RPMI7951 (cell line): ENCODE measurements at places on chromosomes 13 and 19. TPM values are rescaled to one million over a fixed set of nuclear protein-coding genes. Genes with fewer than 3 reads are reported as not detected.
A peak's percentile ranks its signal among the peaks of the same experiment; 100 is the strongest.

DNA sequence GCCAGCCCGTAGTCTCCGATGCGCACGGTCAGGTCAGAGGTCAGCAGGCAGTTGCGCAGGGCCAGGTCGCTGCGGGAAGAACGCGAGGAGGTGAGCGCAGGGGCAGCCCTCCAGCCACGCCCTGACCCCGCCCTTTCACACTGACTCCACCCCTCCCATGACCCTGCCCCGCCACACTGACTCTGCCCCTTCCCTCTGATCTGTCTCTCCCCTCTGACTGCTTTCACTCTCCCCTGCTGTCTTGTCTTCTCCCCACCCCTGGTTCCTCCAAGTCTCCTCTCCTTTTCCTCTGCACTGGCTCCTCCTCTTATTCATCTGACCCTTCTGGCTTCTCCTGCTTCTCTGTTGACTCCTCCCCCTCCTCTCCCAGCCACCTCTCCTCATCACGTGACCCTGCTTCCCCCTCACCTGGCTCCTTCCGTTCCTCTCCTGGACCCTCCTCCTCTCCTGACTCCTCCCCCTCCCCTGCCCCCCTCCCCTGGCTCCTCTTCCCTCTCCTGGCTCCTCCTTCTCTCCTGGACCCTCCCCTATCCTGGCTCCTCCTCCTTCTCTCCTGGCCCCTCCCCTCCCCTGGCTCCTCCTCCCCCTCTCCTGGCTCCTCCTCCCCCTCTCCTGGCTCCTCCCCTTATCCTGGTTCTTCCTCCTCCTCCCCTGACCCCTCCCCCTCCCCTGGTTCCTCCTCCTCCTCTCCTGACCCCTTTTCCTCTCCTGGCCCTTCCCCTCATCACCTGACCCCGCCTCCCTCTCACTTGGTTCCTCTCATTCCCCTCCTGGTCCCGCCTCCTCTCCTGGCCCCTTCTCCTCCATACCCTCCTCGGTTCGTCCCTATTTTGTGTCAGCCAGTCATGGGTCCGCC lies 9.9 kb downstream of the LMTK3 start:
- DNase-seq = no peak

DNA sequence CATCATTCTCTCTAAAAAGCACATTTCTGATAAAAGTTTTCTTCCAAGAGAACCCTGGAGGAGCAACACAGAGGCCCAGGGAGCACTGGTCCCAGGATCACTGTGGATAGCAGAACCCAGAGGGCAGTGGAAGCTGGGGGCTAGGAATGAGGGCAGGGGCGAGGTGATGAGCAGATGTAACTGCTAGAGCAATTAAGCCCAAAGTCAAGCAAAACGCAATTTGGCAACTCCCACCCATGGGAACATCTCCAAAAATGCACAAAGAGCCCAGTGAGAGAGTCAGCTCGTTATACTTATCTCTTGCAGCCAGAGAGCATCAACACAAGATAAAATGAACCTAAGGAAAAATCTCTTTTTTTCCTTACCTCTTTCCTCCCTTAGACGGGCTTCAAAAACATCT lies 284.2 kb downstream of the TBC1D4 start:
- peak; percentile 20 for DNase-seq

DNA sequence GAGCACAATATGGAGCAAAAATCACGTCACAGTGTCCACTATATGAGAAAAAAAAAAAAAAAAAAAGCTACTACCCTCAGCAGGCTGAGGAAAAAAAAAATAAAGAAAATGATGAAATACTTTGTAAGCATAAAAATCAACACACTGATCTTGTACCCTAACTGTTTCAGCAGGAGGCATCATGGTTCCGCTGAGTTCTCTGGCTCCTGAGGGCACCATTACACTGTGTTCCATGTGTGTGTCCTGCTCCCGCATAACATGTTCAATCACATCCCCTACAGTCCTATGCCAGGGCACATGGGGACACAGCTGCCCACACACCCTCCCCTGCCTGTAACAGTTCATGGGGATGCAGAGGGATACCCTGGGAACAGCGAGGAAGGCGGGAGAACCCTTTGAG lies 33.5 kb downstream of the DOCK9 start:
- DNase-seq = no peak

DNA sequence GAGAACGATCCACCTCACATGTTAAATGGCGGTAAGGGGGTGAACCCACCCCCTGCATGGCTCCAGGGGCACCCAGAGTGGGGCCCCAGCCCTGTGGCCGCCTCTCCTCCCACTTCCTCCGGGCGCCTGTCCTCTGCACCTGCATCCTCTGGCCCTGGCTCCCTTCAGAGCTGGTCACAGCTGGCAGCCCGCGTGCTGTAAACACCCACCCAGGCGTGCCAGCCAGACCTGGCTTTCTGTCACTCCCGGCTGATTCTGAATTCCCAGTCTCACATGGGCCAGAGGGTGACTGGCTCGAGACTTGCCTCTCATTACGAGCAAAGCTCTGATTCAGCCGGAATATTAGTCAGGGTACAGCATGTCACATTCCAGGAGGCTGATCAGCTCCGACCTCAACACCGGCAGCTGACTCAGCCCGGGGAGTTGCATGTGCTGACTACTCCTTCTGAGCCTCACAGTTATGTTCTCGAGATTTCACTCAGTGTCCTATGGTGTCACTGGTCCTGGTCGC lies 75.1 kb downstream of the GNG7 start:
- DNase-seq = peak; percentile 97

DNA sequence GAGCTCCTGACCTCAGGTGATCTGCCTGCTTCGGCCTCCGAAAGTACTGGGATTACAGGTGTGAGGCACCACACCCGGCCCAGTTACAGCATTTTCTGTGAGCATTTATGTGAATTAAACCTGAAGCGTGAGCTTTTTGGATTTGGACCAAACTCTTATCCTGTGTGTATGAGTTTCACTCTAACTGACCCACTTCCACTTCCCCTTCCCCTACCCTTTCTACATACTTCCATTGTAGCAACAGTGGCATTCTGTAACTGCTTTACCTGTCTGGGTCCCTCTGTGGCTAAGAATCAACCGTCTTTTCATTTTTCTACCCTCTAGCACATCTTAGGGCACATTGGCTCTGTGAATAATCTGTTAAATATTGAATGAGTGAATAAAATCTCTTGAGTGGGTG lies 16.2 kb downstream of the FRY start:
- no peak for DNase-seq

DNA sequence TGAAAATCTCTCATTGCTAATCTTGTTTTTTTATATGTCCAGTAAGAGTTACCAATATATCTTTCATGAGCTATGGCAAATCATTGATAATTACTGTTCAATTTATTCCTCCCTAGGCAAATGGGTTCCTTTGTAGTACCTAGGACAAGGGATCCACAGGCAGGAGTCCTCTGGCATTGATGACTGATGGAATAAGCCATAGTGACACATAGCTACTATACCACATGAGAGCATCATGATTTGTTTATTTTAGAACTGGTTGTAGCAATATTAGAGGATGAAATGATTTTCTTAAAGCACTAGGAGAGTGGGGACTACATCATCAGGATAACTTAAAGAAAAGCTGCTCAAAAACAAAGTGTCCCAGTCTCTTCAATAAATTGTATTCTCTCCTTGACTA lies 21.7 kb upstream of the MAB21L1 start:
- DNase-seq = no peak

GRCh38 chr19:33883859-33884519 lies 87.3 kb downstream of the KCTD15 start:
- DNase-seq = peak; percentile 60

- DNase-seq = no peak
Observed at GRCh38 chr13:107586216-107586615, 629.1 kb downstream of the LIG4 start.

DNA sequence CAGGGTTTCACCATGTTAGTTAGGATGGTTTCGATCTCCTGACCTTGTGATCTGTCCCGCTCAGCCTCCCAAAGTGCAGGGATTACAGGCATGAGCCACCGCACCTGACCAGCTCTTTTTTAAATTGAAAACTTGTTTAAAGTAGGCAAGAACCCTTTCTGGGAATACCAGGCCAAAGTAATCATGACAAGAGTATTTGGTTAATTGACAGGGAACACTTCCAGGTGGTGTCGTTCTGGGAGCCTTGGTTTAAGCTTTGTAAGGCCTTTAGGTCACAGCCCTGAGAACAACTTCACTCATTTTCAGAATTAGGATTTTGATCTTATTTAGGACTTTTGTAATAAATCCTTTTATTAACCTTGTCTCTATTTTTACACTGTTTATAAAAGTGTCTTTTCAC lies 115.2 kb downstream of the LMO7 start:
- no peak for DNase-seq

- DNase-seq = no peak
Observed at GRCh38 chr13:84662491-84662890, 780.2 kb upstream of the SLITRK1 start.

- DNase-seq = no peak
Observed at GRCh38 chr19:14097532-14098151, 7.1 kb upstream of the SAMD1 start.

GRCh38 chr13:106466691-106467426 lies 68.6 kb downstream of the EFNB2 start:
- peak; percentile 58 for DNase-seq

- DNase-seq = no peak
Observed at GRCh38 chr19:50557009-50557613, 11.1 kb downstream of the LRRC4B start.

- peak; percentile 80 for DNase-seq
Observed at GRCh38 chr13:45196622-45197021, 4.2 kb downstream of the KCTD4 start.

DNA sequence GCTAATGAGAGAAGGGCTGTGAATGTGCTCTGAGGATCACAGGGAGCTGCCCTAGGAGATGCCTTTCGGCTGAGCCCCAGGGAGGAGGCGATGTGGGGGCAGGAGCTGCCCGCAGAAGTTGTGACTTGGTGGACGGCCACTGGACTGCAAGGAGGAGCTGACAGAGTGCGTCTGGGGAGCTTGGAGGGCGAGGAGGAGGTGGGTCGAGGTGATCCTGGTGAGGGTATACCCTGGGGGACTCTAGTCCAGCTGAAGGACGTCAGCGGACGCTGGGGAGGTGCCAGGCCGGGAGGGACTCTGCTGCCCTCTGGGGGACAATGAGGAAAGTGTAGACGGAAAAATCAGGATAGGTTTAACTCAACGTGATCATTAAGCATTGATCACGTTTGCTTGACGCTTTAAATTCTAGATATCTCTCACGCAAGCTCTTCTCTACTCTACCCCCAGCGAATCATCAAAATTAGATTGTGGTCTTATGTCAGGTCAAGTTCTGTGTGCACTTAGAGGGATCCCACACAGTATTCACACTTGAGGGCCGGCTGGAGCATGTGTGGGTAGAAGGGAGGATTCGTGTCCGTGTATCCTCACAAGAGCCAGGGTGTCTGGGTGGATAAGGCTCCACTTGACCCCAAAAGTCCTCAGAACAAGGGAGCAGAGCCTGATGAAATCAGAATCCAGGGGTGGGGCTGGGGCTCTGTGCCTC lies 3.3 kb upstream of the CEACAM7 start:
- peak; percentile 4 for DNase-seq

GRCh38 chr13:112145551-112146360 lies 78.8 kb downstream of the SOX1 start:
- DNase-seq = no peak

GRCh38 chr13:23468811-23469210 lies 35.3 kb upstream of the SACS start:
- DNase-seq = peak; percentile 62

DNA sequence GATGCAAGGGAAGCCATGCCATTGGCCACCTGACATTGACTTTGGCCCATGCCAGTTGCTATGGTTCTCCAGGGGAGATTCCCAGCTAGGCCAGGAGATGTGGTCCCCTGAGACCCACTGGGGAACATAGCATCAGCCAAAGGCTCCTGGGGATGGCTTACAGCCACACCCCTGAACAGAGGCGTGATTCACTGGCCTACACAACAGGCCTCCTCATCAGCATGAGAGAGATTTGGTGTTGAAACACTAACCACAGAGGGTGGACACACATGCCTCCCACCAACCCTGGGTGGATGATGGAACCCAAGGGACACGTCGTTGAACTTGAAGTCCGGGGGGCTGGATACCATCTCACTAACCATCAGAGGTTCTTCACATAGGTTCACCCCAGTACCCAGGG lies 14.4 kb downstream of the IQCN start:
- DNase-seq = no peak

GRCh38 chr13:38417727-38418126 lies 68.1 kb downstream of the UFM1 start:
- DNase-seq = peak; percentile 29

GRCh38 chr13:24292481-24292880 lies 16.9 kb upstream of the C1QTNF9 start:
- DNase-seq = no peak

GRCh38 chr19:11749751-11750150 lies 11.0 kb upstream of the ZNF823 start:
- no peak for DNase-seq

DNA sequence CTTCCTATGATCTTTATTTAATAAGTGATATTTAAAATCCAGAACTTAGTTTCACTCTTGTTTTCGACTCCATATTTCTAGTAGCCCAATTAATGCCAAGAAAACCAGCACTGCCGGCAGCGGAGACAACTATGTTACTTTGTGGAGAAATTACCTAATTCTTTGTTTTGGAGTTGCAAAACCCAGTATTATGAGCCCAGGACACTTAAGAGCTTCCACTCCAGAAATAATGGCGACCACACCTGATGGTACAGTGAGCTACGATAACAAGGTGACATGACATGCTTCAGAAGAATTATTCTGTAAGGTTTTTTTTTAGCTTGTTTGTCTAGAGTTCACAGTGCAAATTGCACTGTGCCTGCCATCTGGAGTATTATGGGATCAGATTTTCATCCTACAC lies 136.4 kb downstream of the ZAR1L start:
- DNase-seq = no peak

GRCh38 chr19:20325151-20325550 lies 158.1 kb downstream of the ZNF486 start:
- DNase-seq = no peak

DNA sequence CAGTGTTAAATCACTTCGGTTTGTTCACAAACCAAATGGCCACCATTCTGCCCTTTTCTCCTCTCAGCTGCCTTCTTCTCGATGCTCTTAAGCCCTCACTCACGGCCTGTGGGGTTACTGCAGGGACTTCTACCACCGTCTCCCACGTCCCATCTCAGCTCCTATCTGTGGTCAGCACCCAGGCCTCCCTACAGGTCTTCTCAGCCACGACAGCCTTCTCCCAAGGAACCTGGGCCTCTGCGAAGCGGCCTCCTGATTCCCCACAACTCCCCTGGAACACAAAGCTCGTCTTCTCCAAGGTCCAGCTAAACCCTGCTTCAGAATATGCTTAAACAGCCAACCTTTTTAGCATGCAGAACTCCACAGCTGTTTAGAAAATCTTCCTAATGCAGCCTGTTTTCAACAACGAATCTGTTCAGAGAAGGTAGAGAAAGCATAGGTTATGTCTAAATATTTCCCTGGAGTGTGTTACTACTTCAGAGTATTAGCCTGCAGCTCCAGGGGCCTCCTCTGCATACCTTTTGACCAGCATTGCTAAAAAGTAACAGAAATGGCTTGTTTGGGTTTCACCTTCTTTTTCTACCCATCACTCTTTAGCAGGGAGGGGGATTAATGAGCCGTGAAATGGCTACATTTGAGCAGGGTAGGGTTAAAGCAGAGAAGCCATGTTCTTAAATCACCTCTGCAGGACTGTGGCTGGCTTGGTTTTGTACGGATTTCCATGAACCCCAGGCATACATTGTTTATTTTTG lies 104.0 kb downstream of the COL4A2 start:
- no peak for DNase-seq

Gene PNMA8B
- total RNA-seq = not detected in 2 replicates

Gene CLC
- total RNA-seq = not detected in 2 replicates

Gene PNMA8C
- not detected in 2 replicates for total RNA-seq

Gene SPRED3
- 0.72 and 0.78 TPM in 2 replicates for total RNA-seq

Gene TMEM238
- not detected in 2 replicates for total RNA-seq

Gene KIR2DL4
- total RNA-seq = not detected in 2 replicates

Gene CACNG7
- total RNA-seq = not detected in 2 replicates

Gene UNC13A
- total RNA-seq = 0.10 and 0.12 TPM in 2 replicates
